Activated CD4-positive, alpha-beta T cell treated with anti-CD3 and anti-CD28 coated beads for 4 hours (primary cell): ENCODE measurements at places on chromosomes 3 and 15.
A peak's percentile ranks its signal among the peaks of the same experiment; 100 is the strongest.

DNA sequence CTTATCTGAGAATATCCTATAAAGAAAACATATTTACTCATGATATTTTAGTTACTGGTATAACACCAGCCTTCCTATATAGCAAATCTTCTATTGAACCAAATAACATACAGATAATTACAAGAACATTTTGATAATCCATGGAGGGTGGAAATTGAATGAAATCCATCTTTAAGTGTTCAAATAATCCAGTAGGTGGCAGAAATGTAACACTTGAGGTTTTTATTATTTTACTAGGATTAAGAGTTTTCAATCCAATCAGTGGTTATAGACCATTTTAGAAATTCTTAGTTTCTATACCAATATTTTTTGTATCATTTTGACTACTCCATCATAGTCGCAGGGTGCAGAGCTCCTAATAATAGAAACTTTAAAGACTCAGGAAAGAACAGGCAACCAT, 101.9 kb upstream of the KCNH8 start:
- DNase-seq = no peak

DNA sequence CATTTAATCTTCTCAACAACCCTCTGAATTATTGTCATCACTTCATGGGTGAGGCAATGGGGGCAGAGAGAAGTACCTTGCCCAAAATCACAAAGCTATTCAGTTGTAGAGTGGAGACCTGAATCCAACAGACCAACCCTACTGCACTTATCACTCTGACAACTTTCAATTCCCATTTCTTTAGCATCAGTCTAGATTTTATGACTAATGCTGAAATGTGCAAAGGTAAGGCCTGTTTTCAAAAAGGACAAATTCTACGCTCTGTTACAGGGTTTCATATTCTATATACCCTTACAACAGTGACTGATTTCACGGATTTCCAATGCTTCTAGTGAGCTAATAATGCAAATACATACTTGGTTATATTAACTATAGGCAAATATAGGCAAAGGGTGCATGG, 286.0 kb downstream of the ADAMTS17 start:
- DNase-seq = no peak

- no peak for DNase-seq
Observed at GRCh38 chr15:45729141-45729540, 94.3 kb downstream of the SQOR start.

- no peak for DNase-seq
Observed at GRCh38 chr3:117919621-117920020, 1115.0 kb downstream of the IGSF11 start.

- DNase-seq = no peak
Observed at GRCh38 chr3:143648708-143649107, 199.6 kb downstream of the SLC9A9 start.

- no peak for DNase-seq
Observed at GRCh38 chr3:148629006-148629405, 68.7 kb upstream of the AGTR1 start.

DNA sequence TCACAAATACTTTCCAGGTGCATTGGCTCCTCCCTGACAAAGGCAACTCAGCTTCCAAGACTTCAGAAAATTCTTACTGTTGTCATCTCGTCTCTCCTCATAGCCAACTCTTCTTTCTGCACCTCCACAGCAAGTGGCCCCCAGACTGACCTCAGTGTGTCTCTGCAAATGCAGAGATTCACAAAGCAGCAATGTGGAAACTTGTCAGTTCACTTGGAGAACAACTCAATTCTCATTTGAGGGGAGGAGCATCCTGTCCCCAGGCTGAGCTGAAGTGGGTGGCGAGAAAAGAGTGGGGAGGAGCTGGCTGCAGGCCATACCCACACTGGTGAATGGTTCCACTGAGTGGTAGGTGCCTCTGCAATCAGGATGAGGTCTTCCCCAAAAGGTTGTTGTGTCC, 248.7 kb upstream of the IL12A start:
- no peak for DNase-seq

GRCh38 chr15:50046159-50046558, 72.9 kb downstream of the ATP8B4 start:
- no peak for DNase-seq

DNA sequence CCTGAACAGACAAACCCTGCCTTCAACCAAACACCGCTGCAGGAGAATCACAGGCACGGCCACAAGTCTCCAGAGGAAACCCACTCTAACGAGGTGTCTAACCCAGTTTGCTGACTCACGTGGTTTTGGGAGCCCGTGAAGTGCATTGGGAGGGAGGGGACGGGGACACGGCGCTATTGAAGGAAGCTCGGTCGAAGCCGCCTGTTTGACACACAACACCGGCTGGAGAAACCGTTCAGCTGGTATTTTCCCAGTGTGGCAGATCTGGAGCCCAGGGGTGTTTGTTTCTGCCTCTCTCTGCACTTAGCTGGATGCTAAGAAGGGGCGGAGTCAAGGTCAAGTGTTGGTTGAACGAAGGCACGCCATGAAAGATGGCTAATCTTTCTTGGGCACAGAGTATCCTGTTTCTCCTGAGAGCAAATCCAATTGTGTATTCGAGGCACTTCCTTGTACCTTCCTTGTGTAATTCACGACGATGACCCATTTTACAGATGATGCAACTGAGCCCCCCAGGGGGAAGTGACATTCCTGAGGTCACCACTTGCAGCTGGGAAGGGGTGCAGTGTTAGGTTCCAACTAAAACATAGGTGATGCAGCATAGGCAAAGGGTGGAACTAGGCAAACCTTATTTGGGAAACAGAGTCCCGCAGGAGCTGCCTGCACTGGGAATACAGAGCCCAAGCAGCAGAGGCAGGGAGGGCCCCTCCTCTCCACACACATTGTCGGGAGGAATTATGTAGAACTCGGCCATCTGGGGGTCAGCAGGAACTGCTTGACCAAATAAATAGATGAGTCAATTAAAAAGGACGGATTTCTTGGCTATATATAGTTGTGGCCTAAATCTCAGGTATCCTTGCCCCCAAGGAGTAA, 22.5 kb downstream of the SLC6A6 start:
- DNase-seq = peak; percentile 35

- DNase-seq = no peak
Observed at GRCh38 chr3:52524258-52524751, 9.4 kb downstream of the NT5DC2 start.

- no peak for DNase-seq
Observed at GRCh38 chr15:67066959-67067853, 1.8 kb downstream of the SMAD3 start.

GRCh38 chr15:85071061-85071460, 89.4 kb downstream of the PDE8A start:
- DNase-seq = no peak

GRCh38 chr3:22537560-22537959, 665.6 kb upstream of the UBE2E2 start:
- no peak for DNase-seq

- no peak for DNase-seq
Observed at GRCh38 chr15:65431731-65432130, 9.0 kb upstream of the IGDCC4 start.

- no peak for DNase-seq
Observed at GRCh38 chr15:27674826-27675225, 424.3 kb downstream of the OCA2 start.

- peak; percentile 84 for DNase-seq
Observed at GRCh38 chr15:44195151-44195740, at the start of gene FRMD5. FRMD5 (minus strand) TSS chr15:44195271.

DNA sequence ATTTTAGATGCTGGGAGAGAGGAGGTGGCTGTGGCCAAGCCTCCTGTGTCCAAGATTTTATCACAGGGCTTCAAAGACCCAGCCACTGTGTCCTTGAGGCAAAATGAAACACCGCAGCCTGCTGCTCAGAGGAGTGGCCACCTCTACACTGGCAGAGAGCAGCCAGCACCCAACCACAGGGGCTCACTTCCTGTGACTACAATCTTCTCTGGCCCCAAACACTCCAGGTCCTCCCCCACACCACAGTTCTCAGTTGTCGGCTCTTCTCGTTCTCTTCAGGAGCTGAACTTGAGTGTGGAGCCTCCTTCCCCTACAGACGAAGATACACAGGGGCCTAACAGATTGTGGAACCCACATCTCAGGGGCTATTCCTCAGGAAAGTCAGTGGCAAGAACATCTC, 45.6 kb downstream of the CDAN1 start:
- DNase-seq = no peak

DNA sequence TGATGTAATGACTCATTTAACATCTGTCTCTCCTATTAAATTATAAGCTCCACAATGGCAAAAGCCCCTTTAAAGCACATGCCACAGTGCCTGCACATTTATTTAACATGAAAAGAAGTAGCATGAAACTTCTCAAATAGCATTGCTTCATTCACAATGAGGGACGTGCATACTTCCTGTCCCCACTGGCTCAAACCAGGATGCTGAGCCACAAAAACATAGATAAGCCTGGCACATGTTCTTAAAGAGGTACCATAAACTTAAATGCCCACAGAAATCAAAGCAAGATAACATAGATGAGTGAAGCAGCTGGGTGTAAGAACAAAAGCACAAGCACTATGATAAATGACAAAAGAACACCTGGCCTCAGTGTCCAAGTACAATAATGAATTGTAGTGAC, 3.8 kb downstream of the TP53BP1 start:
- no peak for DNase-seq

- DNase-seq = no peak
Observed at GRCh38 chr3:31724651-31725050, 191.9 kb downstream of the STT3B start.

DNA sequence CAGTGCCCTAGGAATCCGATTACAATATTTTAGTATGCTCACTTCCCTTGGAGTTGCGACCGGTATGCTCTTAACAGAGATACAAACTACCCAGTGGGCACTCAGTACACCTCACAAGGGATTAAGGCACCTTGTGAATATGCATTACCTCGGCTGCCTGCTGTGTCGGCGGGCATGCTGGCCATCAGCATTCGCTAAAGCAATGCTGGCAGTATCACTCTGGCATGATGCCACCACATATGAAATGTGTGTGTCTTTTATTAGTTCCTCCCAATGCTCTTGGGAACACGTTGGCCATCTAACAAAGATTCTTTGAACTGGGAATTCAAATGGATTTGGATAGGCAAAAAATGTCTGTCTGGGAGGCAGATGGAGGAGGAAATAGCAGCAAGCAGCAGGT, 67.4 kb upstream of the FOXB1 start:
- DNase-seq = no peak

DNA sequence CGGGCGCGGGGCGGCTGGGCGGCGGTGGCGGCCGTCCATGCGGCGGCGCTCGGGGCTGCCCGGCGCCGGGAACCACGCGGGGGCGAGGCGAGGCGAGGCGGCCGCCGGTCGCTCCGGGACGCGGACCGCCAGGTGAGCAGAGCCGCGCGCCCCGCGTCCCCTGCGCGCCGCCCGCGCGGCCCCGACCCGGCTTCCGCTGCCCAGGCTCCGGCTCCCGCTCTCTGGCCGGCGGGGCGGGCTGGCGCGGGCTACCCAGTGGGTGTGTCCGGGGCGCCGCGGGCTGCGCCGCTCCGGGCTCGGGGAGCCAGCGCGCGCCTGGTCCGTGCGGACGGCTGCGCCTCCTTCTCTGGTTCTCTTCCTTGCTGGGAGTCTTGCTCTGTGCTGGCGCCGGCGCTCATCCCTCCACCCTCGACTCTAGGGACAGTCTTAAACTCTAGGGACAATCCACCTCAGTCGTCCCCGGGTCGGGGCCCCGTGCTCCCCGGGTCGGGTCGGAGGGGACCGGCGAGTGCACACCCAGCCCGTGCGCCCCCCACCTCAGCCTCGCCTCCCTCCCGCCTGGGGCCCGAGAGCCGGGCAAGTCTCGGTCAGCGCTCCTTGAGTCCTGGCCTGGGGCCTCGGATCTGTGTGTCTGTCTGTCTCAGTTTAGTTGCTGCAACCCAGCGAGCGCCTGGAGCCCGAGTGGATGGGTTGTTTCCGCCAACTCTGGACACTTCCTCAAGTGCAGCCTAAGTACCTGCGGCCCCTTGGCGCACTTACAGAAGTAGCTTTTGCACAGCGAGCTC, 488 bp downstream of the THSD4 start:
- DNase-seq = no peak

DNA sequence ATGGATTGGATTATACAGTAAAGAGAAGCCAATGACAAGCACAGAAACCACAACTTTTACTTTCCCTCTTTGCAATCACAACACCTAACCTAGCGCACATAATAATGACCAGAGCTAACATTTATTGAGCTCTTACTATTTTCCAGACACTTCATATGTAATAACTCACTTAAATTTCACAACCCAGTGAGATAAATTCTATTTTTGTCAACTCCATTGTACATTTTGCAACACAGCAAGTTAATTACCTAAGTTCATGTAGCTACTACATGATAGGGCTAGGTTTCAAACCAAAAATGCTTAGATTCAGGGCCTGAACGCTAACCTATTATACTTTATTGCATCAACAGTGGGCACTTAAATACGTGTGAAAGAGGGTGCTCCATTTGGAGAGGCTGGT, 89.5 kb downstream of the GADL1 start:
- no peak for DNase-seq

- no peak for DNase-seq
Observed at GRCh38 chr3:107432646-107433045, 55.4 kb downstream of the CCDC54 start.

DNA sequence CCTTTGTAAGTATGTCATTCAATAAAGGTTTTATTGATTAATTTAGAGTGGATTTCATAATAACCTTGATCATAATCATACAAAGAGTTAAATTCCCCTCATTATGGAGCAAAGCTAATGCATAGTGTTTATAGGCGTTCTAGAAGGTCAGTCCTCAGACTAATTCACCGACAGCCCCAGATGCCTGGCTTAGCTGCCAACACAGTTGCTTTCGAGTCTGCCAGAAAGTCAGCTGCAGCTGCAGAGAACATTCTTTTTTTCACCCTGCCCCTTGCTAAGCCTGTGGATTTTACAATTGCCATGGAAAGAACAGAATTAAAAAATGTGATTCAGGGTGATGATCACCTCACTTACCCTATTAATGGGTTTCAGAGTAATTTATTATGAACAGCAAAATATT, 21.2 kb downstream of the CADM2 start:
- no peak for DNase-seq

DNA sequence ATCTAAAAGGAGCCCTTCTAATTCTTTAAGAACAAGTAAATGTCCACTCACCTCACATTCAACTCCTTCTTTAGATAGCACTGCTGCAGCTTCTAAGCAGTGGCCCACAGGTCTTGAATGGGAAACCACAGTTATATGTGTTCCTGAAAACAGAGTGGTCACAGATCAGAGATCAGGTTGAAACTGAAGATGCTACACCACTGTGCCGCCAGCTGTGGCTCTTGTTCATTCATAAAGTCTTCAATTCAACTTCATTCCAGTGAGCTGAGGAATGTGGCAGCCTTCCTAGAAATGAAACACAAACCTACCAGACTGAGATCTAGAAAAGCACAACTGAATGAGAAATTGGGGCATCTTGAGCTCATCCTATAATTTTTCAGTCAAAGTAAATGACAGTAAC, 4.0 kb downstream of the PDHB start:
- no peak for DNase-seq
